Suppressor macrophage treated with lipopolysaccharide for 1 hour (primary cell): ENCODE measurements at places on chromosomes 7 and 10.

- no peak for DNase-seq
These were observed 36.3 kb downstream of the SMNDC1 start for GRCh38 chr10:110268442-110268841.

DNA sequence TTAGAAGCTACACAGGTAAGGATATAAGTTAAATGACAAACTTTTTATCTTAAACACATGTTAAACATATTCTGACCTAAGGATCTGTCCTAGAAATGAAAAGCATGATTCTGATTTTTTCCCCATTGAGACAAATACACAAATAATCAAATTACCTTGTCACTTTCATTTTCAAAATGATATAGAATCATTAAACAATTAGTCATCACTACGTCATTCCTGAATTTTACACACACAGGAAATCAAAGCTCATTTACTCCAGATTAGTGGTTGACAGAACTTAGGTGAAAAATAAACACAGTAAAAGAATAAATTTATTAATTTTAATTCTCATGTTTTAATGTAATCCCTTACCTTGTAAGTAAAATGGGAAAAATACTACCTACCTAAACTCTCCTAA lies 89.0 kb downstream of the AASS start:
- no peak for DNase-seq

GRCh38 chr10:130769146-130770017 lies 542.1 kb downstream of the TCERG1L start:
- no peak for DNase-seq

GRCh38 chr7:50142425-50143017 lies 49.5 kb upstream of the ZPBP start:
- peak; percentile 77 for DNase-seq

DNA sequence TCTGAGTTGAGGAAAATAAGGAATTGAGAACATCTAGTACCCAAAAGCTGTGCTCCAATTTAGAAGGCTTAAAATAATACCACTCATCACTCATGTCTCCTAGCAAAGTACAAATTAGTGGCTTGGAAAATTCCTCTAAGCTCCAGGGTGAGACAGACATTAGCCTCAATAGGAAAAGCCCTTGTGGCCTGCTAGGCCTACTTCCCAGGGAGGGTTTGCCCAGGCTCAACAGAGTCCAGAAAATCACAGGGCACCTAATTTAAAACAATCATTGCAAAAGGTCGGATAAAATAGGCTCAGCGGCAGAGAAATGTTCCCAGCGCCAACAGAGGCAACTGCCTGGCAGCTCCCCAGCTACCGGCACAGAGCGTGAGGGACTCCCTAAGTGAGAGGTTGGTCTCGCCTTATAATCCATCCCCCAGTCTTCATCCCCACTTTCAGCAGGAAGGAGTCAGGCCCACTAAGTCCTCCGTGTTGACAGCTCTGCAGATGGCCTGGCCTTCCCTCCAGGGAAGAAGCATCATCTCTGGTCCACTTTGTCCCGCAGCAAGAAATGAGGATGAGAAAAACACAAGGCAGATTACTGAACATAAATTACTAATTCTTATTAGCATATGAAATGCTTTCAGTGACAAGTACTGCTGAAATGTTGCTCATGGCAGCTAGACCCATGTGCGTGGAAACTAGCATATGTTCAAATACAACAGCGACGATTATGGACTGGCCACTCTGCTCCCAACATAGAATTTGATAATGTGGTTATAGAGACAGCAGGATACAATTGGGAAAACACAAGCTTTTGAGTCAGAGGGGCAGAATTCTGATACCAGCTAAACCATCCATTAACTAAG lies 1177.7 kb upstream of the AUTS2 start:
- DNase-seq, result no peak

GRCh38 chr7:83514977-83515376 lies 134.0 kb downstream of the SEMA3E start:
- DNase-seq, result no peak

- no peak for DNase-seq
These were observed 31.9 kb downstream of the RBM17 start for GRCh38 chr10:6120691-6121090.

DNA sequence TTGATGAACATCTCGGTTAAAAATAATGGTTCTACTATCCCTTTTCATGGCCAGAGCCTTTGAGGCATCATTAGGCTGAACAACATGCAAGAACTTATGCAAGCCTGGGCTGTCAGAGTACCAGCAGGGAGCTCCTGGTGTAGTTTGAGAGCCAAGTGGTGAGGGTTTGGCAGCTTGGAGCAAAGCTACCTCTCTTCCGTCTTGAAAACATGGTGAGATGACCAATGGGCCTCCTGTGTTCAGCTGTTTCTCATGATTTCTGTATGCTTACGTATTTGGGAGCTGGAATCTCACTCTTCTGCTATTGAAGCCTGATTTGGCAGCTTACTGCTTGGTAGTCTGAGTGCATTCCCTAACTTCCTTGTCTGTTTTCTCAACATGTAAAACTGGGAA lies 150.4 kb downstream of the CXCL12 start:
- DNase-seq, result no peak

- DNase-seq, result no peak
These were observed 552.1 kb downstream of the TFEC start for GRCh38 chr7:115478426-115478825.
